Inflammatory macrophage (primary cell): ENCODE measurements at places on chromosomes 6 and 20.
A peak's percentile ranks its signal among the peaks of the same experiment; 100 is the strongest.

DNA sequence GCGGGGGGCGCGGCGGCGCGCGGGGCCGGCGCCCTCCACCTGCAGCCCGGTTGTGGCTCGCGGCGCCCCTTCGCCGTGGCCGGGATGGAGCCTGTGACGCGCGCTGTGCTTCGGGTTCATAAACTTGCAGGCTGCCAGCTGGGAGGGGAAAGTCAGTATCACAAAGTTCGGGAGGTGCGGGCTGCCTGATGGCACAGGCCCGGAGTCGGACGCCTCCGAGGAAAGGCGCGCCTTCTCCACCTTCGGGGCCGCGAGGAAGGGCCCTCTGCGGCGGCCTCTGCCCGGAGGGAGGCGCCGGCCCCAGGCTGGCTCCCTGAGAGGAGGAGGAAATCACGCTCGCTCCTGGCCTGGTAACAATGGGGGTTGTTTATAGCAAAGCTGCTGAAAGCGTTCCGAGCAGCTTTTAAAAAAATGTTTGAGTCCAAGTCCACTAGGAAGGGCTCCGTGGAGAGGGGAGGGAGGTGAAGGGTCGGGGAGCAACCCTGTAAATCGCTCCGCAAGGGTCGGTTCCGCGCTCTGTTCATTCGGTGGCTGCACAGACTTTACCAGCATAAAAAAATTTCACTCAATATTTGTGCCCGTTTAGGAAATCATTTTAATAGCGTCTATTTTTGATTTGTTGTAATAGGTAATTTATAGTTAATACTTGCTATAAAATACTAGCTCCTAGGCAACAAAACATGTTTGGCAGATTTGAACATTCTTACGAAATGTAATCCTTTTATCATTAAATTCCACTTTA lies 1.0 kb downstream of the AFDN start:
- DNase-seq: no peak

DNA sequence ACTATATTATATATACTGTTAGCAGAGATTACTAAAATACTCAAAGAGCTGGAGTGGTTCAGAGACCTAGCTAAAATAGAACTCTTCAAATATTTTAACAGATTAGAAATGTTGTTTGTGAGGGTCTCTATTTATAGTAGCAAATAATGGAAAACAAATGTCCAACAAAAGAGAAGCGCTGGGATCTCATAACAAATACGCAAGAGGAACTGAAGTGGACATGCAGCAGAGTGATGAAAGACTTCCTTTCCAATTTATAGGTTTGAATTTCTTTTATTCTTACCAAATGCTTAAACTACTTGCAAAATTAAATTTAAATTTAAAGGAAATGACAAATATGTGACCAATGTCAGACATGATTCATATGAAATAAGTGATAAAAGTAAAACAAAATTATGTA lies 49.9 kb downstream of the PIGU start:
- no peak for DNase-seq

DNA sequence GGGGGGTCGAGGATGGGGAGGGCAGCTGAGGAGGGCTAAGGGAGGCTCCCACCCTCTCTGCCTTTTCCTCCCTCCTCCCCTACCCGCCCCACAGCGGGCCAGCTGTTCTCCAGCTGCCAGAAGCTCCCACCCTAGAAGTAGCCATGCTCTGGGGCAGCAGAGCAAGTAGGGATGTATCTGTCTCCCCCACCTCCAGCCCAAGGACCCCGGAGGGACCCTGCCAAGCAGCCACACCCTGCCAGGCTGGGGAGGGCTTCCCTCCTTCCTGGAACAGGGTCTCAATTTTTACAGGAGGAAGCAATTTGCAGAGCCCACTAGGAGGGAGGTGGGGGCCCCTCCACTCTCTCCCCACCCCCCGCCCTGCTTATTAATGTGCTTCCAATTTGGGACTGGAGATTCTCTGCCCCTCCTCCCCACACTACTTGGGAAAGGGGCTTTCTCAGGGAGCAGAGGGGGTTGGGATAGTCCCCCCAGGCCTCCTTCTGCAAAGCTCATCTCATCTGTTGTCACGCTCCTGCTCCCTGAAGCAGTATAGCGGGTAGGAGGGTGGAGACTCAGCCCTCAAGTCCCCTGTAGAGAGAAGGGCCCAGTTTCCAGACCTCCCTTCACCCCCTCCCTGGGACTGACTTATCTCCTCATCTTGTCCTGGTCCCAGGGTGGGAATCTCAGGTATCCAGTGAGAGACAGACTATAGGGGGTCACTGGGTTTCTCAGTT lies 4.5 kb downstream of the TEAD3 start:
- DNase-seq: no peak

DNA sequence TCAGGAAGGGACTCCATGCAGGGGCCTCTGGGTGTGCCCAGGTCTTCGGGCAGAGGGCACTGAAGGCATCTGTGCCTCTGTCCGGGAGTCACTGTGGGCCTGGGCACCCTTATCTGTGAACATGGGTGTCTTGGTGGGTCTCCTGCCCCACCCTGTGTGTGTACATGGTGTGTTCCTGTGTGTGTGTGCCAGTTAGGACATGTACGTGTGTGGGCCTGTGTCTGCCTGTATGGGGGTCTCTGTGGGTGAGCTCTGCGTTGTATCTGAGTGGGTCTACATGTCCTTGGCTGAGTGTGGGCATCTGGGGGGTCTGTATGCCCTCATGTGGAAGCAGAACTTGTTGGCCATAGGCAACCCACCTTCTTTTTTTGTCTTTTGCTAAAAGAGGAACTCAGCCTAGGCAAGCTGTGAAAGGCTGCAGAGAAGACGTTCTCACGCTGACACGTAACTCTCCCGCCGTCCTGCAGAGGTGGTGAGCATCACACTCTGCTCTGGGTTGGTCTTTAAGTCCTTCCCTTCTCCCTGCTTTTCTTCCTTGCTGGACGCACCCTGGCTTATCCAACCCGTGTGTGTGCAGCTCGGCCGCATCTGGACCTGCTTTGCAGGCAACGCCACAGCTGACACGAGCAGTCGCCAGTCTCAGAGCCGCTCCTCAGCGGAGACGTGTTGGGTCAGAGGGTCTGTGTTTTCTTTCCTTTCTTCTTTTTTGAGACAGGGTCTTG lies 532 bp upstream of the NPBWR2 start:
- DNase-seq: peak; percentile 76

DNA sequence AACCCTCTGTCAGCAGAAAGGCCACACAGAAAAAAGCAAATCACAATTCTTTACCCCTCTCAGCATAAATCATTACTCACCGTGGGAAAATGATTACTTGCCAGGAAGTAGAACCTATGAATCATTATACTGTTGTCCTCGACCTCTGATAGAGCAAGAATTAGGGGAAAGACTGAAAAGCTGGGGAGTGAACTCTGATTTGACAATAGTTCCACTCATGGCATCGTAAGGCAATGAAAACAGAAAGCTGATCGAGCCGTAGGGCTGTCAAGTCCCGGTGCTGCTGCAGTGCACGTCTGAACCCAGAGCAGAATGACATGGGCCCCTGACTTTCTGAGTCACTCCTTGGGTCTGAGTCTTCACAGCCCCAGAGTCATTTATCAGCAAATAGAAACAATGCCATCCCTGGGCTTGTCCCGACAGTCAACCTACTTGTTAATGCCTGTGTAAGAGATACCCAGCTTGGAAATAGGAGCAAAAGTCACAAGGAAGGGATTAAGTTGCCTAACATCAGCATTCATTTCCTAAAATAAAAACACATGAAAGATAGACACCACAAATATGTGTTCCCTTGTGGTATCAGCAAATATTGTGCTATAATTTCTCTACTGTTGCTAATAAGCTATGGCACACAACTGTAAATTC lies 224.8 kb upstream of the MARCKS start:
- peak; percentile 64 for DNase-seq

- DNase-seq: no peak
Measured at GRCh38 chr20:2798814-2799213, 1.6 kb downstream of the CPXM1 start.

- DNase-seq: no peak
Measured at GRCh38 chr20:1862663-1863053, 32.5 kb upstream of the SIRPA start.

DNA sequence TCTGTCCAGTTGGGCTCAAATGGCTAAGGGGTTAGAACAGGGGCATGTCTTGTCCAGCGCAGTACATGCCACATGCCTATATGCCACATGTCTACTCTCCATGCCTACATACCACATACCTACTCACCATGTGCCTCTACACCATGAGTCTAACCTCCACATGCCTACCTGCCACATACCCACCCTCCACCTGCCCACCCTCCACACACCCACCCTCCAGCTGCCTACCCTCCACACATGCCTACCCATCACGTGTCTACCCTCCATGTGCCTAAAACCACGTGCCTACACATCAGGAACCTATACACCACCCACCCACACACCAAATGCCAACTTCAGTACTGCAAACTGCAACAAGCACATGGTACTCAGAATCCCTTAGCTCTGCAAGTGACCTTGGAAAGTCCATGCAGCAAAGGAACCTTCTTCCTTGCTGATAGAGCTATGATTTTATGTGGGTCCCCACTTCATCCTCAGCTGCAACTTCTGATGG lies 113.0 kb upstream of the CST7 start:
- DNase-seq: peak; percentile 32

- DNase-seq: no peak
Measured at GRCh38 chr6:63716169-63716568, 80.6 kb downstream of the PHF3 start.

DNA sequence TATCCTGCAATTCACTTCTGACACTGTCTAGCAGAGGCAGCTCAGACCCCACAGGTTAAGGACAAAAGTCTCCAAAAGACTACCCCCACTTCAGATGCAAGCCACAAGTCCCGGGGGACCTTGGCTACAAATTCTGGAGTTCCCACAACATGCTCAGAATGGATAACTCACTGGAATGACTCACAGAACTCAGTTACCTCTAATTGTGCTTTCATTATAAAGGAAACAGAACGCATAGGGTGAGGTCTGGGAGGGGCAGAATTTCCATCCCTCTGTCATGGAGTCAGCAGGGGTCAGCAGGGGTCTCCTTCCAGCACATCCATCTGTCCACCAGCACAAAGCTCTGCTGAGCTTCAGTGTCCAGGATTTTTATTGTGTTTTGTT lies 184.2 kb downstream of the CDH4 start:
- DNase-seq: no peak

DNA sequence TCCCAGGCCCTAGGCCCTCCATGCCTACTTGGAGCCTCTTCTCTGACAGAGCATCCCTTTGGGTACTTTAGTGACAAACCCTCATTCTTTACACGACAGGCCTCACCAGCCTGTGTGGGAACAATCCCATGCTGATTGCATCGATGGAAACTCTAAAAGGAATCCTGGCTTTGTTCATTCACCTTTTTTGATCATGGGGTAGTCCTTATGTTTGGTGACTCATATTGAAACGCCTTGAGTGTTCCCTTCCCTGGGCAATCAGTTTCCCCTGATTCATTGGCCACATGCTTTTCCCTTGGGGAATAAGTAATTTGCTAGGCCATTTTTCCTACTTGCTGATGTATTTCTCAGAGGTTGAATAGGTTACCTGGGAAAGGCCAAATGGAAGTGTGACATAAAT lies 14.7 kb upstream of the TNFAIP3 start:
- DNase-seq: no peak

DNA sequence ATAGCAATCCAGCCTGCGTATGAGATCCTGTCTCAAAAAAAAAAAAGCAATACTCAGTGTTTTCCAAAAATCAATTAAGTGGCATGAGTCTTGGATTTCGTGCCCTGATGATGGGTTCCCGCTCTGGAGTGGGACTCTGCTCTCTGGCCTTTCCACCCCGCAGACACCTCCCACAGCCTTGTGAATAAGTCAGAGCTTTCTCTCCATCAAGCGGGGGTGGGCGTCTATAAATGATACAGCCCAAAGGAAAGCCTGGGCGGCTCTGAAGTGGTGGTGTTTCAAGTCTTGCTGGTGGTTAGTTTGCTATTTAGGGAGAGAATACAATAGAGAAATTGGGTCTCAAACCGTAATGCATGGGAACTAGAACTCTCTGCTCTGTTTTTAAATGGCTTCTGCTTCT lies 52.5 kb upstream of the TAGAP start:
- DNase-seq: no peak

DNA sequence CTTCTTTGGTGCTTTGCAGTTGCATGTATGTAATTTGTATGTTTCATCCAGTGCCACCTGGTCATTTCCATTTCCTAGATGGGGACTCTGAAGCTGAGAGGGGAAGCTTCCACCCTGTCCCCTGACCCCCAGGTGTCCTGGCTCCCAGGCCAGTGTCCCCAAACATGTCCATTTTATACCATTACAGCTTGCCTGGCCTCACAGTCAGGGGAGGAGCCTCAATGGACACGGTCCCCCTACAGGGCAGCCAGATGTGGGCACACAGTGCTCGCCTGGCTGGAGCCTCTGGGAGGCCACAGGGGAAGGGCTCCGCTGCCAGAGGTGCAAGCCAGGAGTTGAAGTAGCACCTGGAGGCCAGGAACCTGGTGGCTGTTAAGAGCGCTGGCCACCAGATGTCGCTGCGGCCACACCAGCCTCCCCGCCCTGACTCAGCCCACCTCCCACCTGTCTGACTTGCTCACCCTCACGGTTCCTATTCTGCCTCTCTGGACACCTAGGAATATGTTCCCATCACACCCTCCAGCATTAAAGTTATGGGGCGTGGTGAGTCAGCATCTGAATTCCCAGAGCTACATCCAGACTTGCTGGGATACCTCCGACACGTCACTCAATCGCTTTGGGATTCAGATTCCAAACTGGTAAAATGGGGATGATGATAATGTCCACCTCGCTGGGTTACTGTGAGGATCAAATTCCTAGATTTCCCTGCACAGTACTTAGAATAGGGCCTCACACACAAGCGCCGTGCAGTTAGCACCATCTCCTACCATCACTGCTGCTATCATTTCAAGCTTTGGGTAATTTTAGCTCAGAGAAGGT lies 107.4 kb downstream of the SULF2 start:
- no peak for DNase-seq

- DNase-seq: no peak
Measured at GRCh38 chr6:10662207-10662606, 32.2 kb downstream of the C6orf52 start.

GRCh38 chr20:37131486-37131885 lies 35.7 kb upstream of the RBL1 start:
- DNase-seq: no peak

GRCh38 chr6:113756290-113756665 lies 100.9 kb upstream of the MARCKS start:
- DNase-seq: no peak
